Omental fat pad (tissue), 4 donors: ENCODE measurements at places on chromosomes 5 and 9.
A peak's percentile ranks its signal among the peaks of the same experiment; 100 is the strongest.

DNA sequence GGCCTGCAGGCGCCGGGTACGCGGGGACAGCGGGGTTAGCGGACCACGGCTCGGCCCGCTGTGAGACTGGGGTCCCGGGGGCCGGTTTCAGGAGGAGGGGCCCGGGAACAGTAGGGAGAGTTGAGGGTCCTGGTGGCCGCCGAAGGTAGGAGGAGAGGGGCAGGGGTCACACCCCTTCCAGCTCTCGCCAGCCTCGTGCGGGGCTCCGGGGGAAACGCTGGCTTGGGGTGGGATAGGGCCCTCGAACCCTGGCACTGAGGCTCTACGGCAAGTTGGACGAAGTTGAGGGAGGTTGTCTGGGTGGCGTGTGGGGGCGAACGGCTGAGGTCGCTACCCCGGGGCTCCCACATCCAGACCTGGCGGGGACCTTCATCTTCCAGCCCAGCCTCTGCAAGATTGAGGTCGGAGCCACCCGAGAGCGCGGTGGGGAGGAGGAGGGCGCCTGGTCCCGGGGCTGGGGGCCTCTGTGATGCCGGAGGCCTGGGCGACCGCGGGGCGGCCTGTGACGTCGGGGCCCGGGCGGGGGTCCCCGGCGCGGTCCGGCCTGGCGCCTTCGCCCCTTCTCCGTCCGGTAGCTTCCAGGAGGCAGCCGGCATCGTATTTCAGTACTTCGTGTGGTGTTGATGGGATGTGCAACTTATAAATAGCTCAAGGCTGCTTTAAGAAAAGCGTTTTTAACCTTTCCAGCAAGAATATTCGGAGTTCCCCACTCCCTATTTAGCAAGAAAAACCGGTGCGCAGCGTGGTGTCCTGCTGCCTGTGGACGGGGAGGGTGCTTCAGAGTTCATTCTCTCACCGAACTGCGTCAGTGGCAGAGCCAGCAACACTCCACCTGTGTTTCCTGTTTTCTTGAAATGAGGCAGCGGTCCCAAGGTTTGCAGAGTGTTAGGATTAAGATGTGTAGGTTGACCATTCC, 902 bp downstream of the HABP4 start:
- no peak for DNase-seq

DNA sequence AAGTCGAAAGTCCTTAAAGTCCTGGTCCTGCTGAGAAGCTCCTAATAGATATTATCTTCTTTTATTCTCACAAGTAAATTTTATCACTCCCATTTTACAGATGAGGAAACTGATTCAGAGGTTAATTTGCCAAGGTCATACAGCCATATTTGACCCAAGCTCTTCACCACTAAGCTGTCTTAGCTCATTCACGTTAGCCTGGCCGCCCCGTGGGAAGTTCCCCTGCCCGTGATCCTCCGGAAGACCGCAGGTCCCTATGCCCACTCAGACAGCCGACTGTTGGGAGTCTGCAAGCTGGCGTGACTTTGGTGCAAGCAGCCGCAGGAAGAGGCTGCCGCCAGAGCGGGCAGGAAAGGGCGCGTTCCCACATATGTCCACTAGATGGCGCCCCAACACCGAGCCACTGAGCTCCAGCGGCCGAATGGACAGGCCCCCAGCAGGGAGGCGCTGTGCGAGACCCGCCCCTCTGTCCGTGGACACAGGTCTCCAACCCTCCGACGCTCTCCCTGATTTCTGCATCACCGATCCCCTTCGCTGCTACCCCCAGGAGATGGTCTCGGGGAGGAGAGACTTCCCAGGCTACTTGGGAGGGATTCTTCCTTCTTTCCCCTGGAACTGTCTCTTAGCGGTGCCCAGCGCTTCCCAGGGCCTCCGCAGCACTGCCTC, 10.0 kb upstream of the ARAP3 start:
- DNase-seq, result peak; percentile 82

GRCh38 chr9:86549920-86550319, 195.7 kb upstream of the TUT7 start:
- no peak for DNase-seq

DNA sequence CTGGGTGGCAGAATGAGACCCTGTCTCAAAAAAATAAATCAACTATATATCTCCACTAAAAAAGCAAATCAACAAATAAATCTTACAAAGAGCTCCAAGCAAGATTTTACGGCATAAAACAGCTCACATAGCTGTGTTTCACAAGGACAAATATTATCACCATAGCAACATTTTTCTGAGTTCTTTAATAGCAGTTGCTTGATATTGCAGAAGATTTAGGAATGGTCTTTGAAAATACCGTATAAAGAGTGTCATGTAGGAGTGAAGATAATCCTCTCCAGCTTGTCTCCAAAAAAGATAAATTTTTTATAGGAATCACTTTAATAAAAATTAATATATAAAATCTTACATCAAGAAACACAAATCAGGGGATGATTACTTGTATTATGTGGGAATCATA, 36.6 kb upstream of the MYOT start:
- DNase-seq, result no peak

GRCh38 chr5:36492984-36493654, 113.3 kb upstream of the SLC1A3 start:
- no peak for DNase-seq

- no peak for DNase-seq
Observed at GRCh38 chr9:12633016-12633765, 60.0 kb upstream of the TYRP1 start.

- DNase-seq, result no peak
Observed at GRCh38 chr5:43309122-43309521, 4.1 kb downstream of the HMGCS1 start.

DNA sequence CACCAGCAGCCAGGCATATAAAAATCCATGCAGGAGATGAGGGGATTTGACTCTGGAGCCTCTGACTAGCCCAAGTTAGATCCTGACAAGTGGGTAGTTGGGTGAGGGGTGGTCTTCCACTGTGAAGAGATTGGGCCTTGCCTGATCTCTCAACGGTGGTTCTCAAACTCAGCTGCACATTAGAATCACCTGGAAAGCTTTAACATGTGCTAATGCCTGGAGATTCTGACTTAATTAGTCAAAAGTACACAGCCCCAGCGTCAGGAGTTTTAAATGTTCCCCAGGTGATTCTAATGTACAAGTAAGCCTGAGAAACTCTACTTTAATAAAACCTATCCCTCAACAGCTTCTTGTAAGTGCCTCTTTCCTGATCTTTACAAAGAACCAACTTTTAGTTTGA, 57.5 kb downstream of the GCNT4 start:
- DNase-seq, result no peak

- no peak for DNase-seq
Observed at GRCh38 chr5:61765471-61765870, 433.4 kb downstream of the ZSWIM6 start.

- no peak for DNase-seq
Observed at GRCh38 chr5:172919525-172920446, 39.4 kb upstream of the RPL26L1 start.

DNA sequence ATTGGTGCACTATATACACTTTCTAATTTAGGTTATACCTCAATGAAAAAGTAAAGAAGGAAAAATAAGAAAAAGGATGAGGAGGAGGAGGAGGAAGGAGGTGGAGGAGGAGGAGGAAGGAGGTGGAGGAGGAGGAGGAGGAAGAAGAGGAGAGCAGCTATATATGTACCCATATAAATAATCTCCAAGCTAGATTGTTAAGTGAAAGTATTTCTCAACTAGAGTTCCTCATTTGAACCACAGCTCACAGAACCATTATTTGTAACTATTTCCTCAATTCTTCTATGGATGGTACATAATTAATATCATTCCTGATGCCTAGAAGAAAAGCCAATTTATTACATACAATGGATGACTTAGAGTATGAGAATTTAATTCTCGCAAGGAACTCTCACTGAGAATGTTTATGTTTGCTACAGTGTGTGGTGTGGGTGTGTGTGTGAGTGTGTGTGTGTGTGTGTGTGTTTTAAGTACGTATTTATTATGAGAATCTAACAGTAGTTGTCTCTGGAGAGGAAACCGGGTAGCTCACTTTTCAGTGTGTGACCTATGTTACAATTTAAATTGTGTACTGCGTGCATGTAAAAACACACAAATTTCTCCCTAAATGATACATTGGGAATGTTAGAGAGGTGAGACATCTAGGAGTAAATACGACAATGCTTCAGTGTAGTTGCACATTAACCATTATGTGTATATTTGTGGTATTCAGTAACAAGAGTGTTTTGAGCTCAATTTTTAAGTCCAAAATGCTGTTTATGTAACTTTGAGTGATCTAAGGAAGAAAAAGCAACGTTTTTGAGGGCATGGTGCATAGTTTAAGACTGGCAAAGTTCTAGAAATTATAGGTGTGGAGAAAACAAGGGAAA, 20.2 kb upstream of the NREP start:
- DNase-seq, result no peak
